ENCODE measurements at places on chromosomes 5 and 9. TPM values are rescaled to one million over a fixed set of nuclear protein-coding genes. Genes with fewer than 3 reads are reported as not detected.

ELL2 gene
- total RNA-seq, result 36.0 TPM

TMEM171 gene
- 4.0 TPM for total RNA-seq

PSMD5 gene
- total RNA-seq, result 26.4 TPM

FSD1L gene
- 3.4 TPM for total RNA-seq

REEP2 gene
- 5.8 TPM for total RNA-seq

GMCL2 gene
- total RNA-seq, result not detected

OTULINL gene
- 26.3 TPM for total RNA-seq

TTF1 gene
- total RNA-seq, result 13.4 TPM

NRG2 gene
- 2.5 TPM for total RNA-seq

Measured in A549 treated with AZD2906 at 1 μM for 4 hours (cell line).